AG20443 (cell line): ENCODE measurements at places on chromosomes 11 and 22.
A peak's percentile ranks its signal among the peaks of the same experiment; 100 is the strongest.

GRCh38 chr11:63472372-63472771 lies 18.6 kb downstream of the PLAAT5 start:
- no peak for DNase-seq

DNA sequence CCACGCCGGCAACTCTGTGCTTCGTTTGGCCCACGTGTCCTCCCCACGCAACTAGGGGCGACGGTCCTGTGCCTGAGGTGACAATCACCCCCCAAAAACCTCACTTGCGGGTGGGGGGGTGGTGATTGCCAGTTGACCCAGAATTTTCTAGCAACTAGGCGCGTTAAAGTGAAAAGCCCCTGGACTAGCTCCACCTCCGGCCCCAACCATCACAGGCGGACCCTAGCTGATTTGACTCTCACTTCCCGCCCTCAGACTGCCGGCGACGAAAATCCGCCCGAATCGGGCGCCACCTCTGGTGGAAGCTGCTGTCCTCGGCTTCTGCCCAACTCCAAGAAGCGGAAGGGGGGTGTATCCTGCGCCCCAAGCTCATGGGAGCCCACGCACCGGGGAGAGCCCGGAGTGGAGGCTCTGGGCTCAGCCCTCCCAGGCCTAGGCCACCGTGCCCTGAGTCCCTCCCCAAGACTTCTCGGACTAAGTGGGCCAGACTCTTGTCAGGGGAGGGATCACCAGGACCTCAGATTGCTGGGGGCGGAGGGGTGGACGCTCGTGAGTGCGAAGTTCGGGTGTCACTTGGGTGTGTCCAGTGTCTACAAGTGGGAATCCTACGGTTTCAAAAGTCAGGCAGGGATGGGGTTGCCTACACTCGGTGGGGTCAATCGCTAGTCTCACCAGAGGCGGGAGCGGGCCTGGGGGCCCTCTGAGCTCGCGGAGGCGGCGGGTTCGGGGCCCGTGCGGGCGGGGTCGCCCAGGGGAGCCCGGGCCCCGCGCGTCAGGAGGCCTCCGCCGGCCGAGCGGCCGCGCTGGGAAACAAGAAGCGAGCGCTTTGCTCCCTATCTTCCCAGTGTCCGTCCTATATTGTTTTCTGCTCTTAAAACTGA lies 12.3 kb downstream of the PAX6 start:
- no peak for DNase-seq

- DNase-seq = no peak
Observed at GRCh38 chr22:50675553-50676179, 3.0 kb downstream of the SHANK3 start.

DNA sequence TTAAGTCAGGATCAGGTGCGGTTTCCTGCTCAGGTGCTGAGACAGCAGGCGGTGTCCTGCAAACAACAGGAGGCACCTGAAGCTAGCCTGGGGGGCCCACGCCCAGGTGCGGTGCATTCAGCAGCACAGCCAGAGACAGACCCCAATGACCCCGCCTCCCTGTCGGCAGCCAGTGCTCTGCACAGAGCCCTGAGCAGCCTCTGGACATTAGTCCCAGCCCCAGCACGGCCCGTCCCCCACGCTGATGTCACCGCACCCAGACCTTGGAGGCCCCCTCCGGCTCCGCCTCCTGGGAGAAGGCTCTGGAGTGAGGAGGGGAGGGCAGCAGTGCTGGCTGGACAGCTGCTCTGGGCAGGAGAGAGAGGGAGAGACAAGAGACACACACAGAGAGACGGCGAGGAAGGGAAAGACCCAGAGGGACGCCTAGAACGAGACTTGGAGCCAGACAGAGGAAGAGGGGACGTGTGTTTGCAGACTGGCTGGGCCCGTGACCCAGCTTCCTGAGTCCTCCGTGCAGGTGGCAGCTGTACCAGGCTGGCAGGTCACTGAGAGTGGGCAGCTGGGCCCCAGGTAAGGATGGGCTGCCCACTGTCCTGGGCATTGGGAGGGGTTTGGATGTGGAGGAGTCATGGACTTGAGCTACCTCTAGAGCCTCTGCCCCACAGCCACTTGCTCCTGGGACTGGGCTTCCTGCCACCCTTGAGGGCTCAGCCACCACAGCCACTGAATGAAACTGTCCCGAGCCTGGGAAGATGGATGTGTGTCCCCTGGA lies at the start of gene MYO7A:
Gene MYO7A, plus strand, starts transcription at position 327 of the 772 bp plus-strand sequence. CDS start 2,389 bp downstream, outside the sequence.
- peak; percentile 43 for DNase-seq

DNA sequence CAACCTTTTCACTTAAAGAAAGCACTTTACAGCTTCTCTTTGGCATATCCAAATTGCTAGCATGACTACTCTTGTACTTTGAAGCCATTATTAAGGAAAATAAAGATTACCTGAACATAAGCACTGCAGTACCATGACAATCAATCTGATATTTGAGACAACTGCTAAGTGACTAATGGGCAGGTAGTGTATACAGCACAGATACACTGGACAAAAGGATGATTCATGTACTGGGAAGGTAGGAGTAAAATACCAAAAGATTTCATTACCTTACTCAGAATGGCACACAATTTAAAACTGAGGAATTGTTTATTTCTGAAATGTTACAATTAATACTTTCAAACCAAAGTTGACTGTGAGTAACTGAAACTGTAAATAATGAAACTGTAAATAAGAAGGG lies 1054.3 kb upstream of the TENM4 start:
- no peak for DNase-seq

DNA sequence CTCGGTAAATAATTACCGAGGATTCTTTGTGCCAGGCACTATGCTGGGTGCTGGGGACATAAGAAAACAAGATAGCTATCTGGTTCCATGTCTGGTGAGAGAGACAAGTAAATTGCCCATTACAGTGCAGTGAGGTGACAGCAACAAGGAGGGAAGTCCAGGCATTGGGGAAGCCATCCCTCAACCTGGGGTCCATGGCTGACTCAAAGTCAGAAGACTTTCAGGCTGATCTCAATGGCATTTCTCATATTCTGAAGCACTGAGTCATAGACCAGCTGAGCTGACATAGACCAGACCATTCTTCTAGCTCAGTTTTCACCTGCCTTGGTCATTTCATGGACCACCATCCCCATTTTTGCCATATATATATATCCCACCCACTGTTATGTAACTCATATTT lies 158.8 kb downstream of the TTC17 start:
- DNase-seq = no peak

DNA sequence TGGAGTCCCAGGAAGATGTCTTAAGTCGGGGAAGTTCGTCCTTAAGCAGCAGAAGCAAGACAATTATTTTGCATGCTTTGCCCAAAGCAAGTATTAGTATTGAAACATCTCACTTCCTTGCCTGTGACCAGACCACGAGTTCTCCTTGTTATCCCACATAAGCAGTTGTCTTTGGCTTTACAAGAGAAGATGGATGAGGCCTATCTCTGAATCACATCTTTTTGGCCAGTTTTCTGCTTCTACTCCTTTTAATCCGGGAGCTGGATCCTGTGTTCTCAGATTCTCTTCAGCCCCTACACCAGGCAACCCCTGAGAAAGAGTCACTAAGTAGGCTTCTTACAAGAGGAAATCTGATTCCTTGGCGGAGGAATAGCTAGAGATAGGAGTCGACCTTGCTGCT lies 2.1 kb downstream of the SYT9 start:
- DNase-seq = no peak

- DNase-seq = no peak
Observed at GRCh38 chr11:116471608-116472256, 301.1 kb downstream of the BUD13 start.

DNA sequence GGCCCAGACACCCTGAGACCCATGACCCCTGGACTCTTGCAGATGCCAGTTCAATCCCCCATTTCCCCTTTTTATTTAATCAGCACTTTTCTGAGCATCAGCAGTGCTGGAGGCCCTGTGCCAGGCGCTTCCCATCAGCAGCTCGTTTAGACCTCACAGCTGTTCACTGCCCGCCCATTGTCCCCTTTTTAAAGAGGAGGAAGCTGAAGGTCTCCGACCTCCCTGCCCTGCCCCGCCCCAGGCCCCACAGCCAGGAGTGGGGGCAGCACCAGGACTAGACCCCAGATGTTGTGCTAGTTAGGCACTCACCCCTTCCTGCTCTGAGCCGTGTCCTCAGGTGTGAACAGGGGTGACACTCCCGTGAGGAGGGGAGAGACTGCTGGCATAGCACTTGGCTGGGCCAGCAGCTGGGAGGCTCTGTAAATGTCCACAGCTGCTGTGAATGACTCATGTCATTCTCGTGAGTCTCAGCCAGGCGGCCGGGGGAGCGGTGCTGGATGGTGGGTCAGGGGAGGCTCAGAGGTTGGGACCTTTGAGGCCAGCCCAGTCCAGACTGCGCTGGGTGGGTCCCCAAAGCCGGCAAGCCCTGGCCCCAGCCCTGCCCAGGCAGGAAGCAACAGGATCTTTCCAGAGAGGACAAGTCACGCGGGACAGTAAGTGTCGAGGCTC lies 19.9 kb downstream of the EMID1 start:
- peak; percentile 79 for DNase-seq

GRCh38 chr22:49772692-49773091 lies 55.0 kb downstream of the BRD1 start:
- DNase-seq = no peak

GRCh38 chr11:108960501-108960900 lies 295.6 kb downstream of the DDX10 start:
- DNase-seq = no peak

- peak; percentile 55 for DNase-seq
Observed at GRCh38 chr11:110948112-110948511, 235.9 kb upstream of the ARHGAP20 start.

DNA sequence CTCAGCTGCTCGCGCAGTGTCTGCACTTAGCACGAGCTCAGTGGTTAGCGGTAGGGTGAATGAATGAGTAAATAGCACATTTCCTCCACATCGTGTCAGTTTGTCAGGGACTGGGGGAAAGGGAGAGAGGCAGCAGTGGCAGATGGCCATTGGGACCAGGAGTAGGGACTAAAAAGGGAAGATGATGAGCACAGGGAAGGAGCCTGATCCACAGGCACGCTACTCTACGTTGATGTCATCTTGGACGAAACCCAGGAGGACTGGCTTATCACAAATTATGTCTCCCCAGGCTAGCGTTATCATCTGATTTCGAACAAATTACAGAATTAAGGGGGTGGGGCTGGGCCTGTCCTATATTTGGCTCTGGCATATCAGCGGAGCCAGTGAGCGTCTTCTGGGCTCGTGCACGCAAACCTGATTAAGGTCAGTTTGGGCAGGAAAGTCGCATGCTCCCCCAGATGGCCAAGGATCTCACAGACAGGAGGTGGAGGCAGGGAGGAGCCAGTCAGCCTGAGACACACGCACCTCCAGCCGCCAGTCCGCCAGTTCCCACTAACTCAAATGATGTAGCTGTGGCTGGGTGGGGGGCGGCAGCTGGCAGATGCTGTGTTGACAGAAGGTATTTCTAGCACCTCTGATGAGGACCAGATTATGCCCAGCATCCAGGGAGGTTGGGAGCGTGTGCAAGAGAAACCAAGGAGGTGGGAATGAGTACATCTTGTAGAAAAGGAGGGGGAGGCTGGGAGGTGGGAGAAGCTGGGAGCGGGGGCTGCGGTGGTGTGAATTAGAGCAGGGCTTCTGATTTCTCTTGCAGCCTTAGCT lies 97.4 kb upstream of the PRDM11 start:
- DNase-seq = peak; percentile 28

- DNase-seq = no peak
Observed at GRCh38 chr11:119038884-119039283, 8.2 kb upstream of the SLC37A4 start.

DNA sequence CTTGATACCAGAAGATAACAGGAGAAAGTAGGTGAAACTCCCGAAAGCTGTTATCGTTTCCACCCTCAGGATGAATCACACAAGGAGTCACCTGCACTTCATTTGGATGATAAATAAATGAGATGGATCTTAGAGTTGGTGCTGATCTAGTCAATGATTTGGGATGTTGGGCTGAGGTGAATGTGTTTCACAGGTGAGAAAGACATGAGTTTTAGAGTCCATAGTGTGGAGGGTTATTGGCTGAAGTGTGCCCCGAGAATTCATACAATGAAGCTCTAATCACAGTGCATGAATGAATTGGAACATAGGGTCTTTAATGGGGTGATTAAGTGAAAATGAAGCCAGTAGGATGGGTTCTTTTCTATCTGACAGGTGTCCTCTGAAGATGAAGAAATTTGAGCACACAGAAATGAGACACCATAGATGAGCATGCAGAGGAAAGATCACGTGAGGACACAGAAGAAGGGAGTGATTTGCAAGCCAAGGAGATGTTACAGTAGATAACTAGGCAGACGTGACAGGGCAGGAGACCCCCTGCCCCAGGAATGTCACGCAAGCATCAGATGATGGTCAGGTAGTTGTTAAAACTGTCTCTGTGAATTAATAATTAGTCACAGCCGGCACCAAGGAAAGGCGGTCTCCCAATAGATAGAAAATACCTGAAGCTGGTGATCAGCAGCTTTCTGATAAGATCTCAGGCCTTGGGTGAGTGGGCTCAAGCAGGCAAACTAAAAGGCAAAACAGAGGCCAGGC lies 60.3 kb upstream of the IGLL5 start:
- no peak for DNase-seq
